AML-193 (cell line): ENCODE measurements at places on chromosomes 2 and 18.
A peak's percentile ranks its signal among the peaks of the same experiment; 100 is the strongest.

DNA sequence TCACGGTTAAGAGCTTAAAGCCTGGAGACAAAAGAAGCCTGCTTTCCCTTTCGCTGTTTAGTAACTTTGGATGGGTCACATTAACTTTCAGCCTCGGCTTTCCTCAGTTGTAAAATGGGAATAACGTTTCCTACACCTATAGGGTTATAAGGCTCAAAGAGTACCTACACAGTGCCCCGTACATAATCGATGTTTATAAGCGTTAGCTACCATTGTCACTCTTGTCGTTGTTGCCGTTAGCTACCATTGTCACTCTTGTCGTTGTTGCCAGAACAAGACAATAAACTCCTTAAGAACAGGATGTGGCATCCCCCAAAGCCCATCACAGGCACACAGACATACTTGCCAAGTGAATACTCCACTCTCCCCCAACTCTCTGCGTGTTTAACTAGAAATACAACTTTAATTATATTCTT lies 901 bp upstream of the MFSD6 start:
- DNase-seq: no peak

DNA sequence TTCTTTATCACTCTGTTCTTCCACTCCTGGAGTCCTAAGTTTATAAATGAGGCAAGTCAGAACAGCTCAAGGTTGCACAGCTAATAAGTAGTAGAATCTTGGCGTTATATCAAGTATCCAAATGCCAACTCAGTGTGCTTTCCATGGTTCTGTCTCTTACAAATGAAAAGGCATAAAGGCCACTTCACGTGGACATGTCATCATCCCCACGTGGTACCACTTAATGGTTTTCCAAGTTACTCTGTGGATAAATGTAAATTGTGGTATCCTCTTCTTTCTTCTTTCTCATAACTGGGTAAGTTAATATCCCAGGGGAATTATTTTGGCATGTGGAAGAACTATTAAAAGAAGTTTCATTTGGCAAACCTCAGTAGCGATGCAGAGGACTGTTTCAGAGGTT lies 131.5 kb upstream of the L3MBTL4 start:
- DNase-seq: no peak

GRCh38 chr2:99881901-99882591 lies 260.3 kb downstream of the AFF3 start:
- no peak for DNase-seq

GRCh38 chr2:18662689-18663088 lies 73.3 kb upstream of the NT5C1B start:
- DNase-seq: no peak

DNA sequence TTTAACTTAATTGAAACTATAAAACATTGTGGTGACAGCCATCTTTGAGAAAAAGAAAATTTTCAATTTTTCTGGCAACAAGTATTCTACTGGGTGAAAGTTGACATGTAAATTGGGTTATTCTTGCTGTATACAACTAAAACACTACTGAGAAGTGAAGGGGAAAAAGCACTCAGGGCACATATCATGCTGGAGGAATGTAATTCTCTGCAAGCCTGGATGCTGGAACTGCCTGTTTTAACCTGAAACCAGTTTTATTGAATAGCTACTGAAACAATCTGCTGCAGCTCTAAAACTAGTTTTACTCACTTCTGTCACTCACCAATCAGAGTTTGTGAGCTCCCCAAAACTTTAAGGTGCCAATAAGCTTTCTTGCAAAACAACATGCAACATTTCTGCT lies 1136.0 kb downstream of the LRP1B start:
- DNase-seq: no peak

- DNase-seq: no peak
Observed at GRCh38 chr2:3645745-3646389, 12.1 kb upstream of the ALLC start.

DNA sequence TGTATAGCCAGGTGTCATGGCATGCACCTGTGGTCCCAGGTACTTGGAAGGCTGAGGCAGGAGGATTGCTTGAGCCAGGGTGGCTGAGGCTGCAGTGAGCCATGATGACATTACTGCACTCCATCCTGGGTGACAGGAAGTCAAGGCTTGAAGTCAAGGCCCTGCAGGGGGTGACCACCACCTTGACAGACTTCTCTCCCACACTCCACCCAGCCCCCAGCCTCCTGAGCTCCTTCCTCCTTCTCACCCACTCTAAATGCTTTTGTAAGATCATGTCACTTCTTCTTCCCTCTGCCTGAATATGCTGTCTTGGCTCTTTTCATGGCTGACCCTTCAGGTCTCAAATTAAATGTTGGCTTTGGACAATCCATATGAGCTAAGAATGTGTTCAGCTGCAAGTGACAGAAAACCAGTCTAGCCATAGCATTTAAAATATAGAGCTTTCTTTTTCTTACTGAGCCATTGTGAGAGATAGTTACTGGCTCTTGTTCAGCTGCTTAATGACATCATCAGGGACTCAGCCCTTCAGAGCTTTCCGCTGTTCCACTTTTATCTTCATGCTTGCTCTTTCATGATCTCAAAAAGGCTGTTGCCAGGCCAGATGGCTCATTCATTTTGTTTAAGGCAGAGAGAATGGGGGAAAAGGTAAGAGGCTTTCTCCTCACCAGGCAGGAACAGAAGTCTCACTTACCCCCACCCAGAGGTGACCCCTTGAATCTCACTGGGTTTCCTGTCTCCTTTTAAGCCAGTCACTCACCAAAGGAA lies 36.7 kb upstream of the TTC39C start:
- no peak for DNase-seq

GRCh38 chr2:27721884-27722485 lies 49.5 kb upstream of the MRPL33 start:
- no peak for DNase-seq

- DNase-seq: no peak
Observed at GRCh38 chr18:61245276-61245675, 88.0 kb upstream of the CDH20 start.

DNA sequence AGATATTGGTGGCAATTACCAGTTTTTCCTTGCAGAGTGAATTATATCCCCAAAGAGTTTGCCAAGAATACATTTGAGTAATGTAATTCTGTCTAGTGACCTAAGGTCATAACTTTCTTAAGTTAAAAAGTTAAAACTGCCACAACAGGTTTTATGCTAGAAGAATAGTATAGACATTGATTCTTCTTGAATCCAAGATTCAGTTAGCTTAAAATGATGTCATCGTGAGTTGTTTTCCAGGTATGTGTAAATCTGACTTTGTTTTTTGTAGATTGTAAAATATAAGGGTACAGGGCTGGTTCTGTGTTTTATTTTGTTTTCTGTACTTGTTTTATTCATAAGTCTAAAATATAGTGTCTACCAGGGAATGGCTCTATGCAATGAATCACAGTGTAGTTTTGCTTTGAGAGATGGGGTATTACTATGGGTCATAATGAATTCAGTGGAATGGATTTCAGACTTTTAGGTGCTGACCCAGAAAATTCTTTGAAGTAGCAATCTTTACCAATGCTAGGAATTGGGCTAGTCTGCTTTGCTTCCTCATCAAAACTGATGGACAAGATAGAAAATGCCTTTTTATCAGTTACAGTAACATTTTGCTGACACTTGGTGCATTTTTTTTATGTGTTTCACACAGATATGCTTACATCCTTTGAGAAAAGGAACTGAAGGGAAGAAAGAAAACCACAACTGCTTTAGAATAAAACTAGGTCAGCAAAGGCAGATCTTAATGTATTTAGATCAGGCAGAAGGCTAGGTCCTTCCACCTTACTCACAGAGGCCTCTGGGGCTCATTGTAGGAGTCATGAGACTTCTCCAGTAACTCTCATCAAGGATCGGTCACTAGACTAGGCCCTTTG lies 20.8 kb upstream of the MGAT5 start:
- peak; percentile 62 for DNase-seq

- DNase-seq: no peak
Observed at GRCh38 chr2:121473512-121473911, 57.2 kb upstream of the RNU4ATAC start.

DNA sequence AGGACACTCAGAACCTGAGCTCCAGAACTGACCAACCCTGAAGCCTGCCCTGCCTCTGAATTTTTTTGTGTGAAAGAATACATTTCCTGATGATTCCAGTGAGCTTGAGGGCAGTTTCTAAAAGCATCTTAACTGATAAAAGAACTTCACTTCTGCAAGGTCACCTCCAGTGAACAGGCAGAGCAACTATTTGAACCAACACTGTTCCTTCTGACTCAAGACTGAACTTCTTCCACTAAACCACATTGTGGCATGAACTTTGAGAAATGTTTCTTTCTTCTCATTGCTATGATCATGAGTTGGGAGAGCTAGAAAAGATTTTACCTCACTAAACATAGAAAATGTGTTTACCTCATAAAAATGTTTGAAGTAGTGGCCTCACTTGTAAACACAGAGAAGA lies 83.8 kb upstream of the SERTAD2 start:
- no peak for DNase-seq

- DNase-seq: peak; percentile 18
Observed at GRCh38 chr2:197369228-197369932, 58.8 kb upstream of the ANKRD44 start.

DNA sequence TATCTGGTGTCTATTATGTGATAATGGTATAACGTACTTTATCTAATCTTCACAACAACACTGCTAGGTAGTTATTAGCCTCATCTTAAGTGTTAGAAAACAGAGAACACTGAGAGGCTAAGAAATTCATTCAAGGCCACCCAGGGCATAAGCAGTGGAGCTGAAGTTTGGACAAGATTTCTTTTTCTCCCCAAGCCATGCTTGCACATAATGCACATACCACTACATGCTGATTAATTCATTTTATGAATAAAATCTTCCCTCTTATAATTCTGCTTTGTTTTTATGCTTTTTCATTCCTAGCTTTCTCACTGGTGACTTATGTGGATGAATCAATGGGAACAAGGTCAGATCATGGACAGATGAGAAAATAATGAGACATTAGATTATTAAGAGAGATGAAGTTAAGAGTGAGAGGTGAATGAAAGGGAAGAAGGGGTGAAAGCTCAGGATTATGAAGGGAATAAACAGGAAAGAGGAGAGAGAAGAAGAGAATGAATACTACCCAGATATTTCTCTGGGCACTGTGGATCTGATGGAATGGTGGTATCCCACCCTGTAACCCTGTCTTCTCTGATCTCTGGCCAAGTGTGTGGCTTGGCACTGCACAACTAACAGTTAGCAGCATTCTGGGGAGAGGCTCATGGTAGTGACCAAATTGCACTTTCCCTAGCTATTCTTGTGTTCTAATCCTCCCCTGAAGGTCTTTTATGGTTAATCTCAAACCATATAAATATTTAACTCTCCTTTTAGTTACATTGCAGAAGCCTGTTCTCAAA lies 17.7 kb upstream of the GALNT3 start:
- DNase-seq: no peak

DNA sequence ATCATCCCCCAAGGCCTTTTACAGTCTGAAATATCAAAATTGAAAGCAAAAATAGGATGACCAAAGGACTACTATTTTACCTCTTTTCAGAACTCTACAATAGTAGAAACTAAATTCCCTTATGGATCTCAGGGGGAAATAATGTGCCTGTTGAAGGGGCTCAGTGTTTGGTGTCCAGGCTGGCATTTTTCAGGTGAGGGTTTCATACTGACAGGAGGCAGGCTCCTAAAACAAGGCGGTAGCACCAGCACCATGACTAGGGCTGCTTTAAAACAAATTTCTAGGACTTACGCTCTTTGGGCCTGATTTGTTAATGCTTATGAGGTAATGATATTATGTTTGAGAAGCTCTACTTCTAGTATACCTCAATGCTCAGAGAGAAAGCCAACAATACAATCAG lies 5.2 kb upstream of the BOLA3 start:
- DNase-seq: no peak

- DNase-seq: no peak
Observed at GRCh38 chr2:38584881-38585280, 17.8 kb downstream of the HNRNPLL start.

DNA sequence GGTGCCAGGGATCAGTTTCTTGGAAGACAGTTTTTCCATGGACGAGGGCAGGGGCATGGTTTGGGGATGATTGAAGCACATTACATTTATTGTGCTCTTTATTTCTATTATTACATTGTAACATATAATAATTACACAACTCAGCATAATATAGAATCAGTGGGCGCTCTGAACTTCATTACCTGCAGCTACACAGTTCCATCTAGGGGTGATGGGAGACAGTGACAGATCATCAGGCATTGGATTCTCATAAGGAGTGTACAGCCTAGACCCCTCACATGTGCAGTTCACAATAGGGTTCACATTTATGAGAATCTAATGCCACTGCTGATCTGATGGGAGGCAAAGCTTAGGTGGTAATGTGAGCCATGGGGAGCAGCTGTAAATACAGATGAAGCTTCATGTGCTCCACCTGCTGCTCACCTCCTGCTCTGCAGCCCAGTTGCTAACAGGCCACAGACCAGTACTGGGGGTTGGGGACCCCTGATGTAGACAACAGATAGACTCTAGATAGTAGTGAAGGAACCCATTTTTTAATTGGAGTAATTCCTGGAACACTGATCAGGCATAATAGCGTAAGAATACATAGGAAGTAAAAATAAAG lies 41.5 kb upstream of the MC4R start:
- no peak for DNase-seq

DNA sequence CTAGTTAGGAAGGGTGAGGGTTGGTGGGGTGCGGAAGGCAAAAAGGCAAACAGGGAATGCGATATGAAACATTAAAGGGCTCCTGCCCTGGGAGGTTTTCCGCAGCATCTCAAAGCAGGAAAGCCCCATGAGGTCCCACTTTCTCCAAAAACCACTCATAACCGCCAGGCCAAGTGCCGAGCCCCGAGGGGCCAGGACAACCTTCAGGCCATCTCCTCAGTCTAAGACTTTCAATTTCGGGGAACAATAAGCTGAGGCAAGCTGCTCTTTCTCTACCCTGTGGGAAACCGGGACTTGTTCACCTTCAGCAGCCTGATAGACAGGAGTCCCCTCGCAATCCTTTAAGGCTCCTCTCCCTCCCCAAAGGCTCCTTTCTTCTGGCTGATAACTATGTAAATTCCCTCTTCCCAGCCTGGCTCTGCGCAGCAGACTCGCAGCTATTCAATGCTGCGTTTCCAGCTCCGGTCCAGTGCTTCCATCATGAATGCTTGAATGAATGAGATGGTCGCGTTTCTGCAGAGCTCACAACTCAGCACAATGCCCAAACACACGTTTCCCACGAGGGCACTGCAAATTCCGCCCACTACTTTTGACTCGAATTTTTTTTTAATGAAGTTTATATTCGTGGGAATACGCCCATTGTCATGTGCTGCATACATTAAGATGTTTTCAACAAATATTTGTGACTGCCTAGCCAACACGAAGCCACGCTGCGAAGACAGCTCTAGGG lies 1.4 kb downstream of the LAMA1 start:
- no peak for DNase-seq

GRCh38 chr2:223822818-223823217 lies 14.6 kb downstream of the AP1S3 start:
- DNase-seq: no peak

GRCh38 chr2:58812771-58813344 lies 571.7 kb upstream of the FANCL start:
- no peak for DNase-seq

GRCh38 chr18:68429841-68430240 lies 285.1 kb downstream of the TMX3 start:
- no peak for DNase-seq

- DNase-seq: no peak
Observed at GRCh38 chr18:47081578-47081977, 46.2 kb upstream of the ELOA2 start.
